Spleen (tissue), 13 donors: ENCODE measurements at places on chromosomes 16 and 17. TPM values are rescaled to one million over a fixed set of nuclear protein-coding genes. Genes with fewer than 3 reads are reported as not detected.
A peak's percentile ranks its signal among the peaks of the same experiment; 100 is the strongest.

The CEMP1 gene
- 1.5 TPM for polyA plus RNA-seq

- DNase-seq: peak; percentile 85
Measured at GRCh38 chr16:89565506-89566372, 5.3 kb downstream of the RPL13 start.

DNA sequence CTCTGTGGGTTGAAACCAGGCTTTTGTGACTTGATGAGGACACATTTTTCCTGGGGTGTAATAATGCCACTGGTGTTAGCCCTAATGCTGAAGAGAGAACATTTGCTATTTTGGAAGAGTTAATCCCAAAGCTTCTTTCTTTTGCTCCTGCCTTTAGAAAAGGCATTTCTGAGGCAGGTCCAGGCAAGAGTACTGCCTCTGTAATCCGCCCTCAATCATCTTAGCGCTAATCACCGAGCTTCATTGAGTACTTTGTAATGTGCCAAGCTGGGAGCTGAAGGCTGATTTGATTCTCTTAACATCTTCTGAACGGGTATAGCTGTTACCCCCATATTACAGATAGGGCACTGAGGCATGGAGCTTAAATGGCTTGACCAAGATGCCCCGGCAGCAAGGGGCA is 60.3 kb downstream of the AKAP1 start:
- DNase-seq: no peak

The CDK12 gene
- polyA plus RNA-seq: 8.6 TPM

DNA sequence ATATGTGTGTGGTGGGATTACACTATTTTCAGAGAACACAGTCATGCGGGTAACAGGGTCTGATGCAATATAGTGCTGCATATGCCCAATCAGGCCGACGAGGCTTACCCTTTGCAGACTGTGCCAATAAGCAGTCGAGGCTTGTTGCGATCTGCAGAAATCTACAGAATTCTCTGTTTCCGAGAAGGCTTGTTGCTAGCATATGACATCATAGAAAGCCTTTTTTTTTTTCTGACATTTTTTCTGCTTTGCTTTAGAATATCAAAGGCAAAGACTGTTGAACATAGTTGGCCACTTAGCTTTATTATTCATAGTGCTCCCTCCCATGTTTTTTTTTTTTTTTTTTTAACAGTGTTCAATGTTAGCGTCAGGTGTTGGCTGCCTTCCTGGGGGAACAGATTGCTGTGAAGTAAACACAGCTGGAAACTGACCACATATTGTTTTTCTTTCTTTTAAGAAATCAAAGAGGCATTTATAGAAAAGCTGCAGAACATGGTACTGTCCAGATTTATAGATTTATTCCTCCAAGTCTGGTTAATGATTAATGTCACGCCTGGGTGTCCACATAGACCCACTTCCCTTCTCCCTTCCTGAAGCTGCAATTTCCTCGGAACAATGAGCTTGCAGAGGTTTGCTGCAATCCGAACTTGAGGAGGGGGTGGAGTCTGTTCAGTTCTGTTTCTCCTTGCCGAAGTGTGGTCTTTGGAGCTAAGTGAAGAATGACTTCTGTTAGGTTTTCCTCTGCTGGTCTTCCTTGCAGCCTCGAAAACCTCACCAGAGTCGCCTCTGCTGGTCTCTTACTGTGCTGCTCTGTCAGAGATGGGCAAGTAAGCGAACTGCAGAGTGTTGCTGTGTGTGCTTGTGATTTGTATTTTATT is 87.3 kb downstream of the MAP2K6 start:
- DNase-seq: no peak

DNA sequence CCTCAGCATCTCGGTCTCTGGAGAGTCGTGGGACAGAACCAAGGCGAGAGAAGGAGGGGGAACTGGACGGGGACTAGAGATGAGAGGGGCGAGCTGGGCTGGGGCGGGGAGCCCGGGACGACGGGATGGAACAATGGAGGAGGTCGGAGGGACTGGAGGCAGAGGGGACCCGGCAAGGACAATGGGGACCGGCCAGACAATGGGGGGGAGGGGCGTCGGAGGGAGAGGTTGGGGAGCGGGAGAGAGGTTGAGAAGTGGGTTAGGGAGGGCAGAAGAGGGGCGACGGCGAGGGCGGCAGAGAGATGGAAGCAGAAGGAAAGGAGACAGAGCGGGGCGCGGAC is 719 bp downstream of the NGFR start:
- no peak for DNase-seq

The CLEC10A gene
- polyA plus RNA-seq: 22.2 TPM
